ENCODE measurements at places on chromosomes 7 and 10.

- DNase-seq: no peak
Measured at GRCh38 chr10:99346247-99346646, 17.1 kb downstream of the CNNM1 start.

GRCh38 chr10:71854031-71854430, 3.0 kb upstream of the PSAP start:
- DNase-seq: no peak

- DNase-seq: no peak
Measured at GRCh38 chr10:95758351-95759025, 2.5 kb downstream of the ENTPD1 start.

GRCh38 chr7:63042730-63043511, 955.7 kb upstream of the ZNF722 start:
- DNase-seq: no peak

GRCh38 chr10:8246548-8246947, 192.1 kb downstream of the GATA3 start:
- no peak for DNase-seq

DNA sequence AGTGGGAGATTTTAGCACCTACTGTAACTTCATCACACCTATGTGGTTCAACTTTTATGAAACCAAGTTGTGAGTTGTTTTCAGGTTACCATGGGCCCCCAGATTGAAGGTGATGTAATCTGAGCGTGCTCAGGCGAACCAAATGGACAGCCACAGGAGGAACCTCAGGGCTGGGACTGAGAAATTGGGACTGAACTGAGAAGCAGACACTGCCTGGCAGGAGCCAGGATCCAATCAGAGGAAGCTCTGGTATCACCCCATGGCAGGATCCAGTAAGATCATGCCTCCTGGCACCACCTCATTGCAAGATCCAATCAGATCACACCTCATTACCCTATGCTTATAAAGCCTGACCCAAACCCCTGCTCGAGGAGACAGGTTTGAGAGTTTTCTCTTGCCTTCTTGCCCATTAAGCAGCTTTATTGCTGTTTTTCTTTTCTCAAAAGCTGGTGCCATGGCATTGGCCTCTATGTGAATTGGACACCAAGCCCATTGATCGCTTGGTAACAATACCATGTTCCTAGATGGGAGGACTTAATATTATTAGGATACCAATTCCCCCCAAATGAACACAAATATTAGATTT, 43.2 kb upstream of the GDF10 start:
- DNase-seq: peak; percentile 26

Data from CD4-positive, alpha-beta T cell treated with Interleukin-2 at 100 ng/mL for 4 hours (primary cell).